ENCODE measurements at places on chromosomes 3 and 15. TPM values are rescaled to one million over a fixed set of nuclear protein-coding genes. Genes with fewer than 3 reads are reported as not detected.

GRCh38 chr3:188926111-188926510 lies 245.7 kb upstream of the TPRG1 start:
- no peak for DNase-seq

DNA sequence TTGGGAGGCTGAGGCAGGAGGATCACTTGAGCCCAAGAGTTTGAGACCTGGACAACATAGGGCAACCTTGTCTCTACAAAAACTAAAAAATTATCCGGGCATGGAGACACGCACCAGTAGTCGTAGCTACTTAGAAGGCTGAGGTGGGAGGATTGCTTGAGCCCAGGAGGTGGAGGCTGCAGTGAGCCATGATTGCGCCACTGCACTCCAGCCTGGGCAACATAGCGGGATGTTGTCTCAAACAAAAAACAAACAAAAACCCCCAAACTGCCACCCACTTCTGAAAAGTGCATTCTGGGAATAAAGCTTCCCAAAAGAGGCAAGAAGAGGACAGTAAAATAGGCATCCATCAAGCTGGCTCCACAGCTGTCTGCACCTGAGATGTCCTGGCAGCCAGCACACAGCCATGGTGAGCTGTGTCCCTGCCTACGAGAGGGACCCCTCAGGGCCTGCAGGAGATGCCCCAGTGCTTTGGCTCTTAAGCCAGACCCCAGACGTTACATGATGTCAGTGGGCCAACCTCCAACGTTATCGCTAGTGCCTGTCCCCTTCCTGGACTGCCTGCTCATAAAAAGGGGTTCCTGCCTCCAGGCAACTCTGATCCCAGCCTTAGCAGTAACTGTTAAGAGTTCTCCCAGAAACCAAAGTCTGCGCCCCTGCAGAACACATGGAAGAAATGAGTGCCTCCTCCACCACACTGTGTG lies 101.1 kb downstream of the LRIG1 start:
- no peak for DNase-seq

IL16 gene
- 1.4 TPM for total RNA-seq

DNA sequence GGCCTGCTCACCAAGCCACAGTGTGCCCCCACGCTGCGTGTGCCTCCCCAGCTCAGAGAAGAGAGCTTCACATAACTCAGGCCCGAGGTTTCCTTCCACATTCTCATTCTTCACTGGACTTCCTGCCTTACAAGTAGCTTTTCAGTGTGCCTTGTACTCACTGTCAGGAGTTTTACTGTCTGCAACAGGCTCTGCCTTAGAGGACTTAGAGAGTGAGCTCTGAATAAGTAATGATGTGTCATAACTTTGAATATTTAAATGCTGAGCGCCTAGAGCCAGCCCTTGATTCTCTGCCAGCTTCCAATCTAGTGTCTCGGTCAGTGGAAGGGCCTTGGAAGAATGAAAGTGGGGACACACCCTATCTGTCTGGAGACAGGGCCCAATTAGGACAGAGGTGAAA lies 41.8 kb downstream of the ITGB5 start:
- peak; percentile 96 for DNase-seq

GRCh38 chr3:50442945-50443579 lies 60.4 kb downstream of the CACNA2D2 start:
- DNase-seq = no peak

DNA sequence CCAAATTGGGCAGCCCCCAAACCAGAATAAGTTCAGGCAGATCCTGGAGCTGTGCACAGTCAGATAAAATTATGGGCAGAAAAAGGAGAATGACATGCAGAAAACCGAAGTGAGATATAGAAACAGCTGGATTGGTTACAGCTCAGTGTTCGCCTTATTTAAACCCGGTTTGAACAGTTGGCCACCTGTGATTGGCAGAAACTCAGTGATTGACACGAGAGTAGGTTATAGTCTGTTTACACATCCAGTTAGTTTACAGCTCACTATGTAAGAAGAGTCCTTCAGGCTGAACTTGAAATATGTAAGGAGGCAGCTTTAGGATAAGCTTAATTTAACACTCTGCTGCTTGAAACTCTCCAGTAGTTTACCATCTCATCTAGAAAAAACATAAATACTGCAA lies 271.6 kb upstream of the ARRDC4 start:
- no peak for DNase-seq

DNA sequence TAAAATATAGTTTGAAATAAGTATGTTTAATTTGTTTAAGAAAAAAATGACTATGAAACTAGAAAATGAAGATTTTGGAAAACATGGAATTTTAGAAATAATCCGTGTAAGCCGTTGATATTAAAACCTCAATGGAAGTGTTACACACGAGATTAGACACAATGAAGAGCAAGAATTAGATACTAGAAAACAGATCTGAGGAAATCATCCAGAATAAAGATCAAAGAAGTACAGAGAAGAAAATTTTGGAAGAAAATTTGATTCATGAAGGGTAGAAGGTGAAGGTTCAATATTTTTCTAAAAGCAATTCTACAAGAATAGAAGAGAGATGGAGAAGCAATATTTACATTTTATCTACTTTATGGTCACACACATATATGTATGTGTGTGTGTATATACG lies 52.5 kb upstream of the SATB1 start:
- DNase-seq = no peak

GRCh38 chr3:134769287-134769868 lies 25.7 kb upstream of the EPHB1 start:
- DNase-seq = no peak

- DNase-seq = no peak
These were observed 70.7 kb downstream of the SRGAP3 start for GRCh38 chr3:9178697-9179096.

PRR20G gene
- total RNA-seq = not detected

MTFMT gene
- total RNA-seq = 14.1 TPM

DNA sequence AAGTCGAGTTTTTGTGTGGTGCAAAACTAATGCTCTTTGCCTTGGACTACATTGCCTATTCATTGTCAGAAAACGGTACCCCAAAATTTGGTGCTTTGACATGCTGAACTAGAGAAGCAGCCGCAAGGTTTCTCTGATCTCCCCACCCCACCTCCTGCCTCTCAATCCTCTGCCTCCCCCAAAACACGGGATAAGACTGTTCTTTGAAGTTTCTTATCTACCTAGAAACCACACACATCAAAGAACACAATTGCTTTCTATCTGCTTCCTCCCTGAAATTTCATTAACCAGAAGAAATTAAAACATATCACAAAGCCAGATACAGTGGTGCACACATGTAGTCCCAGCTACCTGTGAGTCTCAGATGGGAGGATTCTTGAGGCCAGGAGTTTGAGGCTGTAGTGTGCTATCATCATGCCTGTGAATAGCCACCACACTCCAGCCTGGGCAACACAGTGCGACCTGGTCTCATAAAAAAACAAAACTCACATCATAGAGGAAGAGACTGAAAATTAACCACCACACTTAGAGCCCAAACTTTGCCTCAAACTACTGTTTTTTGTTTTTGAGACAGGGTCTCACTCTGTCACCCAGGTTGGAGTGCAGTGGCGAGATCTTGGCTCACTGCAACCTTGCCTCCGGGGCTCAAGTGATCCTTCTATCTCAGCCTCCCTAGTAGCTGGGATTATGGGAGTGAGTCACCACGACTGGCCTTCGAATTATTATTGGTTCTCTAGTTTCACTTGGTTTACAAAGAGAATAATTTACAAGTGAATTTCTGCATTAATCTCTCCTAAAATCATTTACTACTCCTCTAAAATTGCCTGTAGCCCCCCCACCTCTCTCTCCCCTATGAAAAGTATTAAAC lies 2.7 kb upstream of the PCNP start:
- DNase-seq = no peak

DNA sequence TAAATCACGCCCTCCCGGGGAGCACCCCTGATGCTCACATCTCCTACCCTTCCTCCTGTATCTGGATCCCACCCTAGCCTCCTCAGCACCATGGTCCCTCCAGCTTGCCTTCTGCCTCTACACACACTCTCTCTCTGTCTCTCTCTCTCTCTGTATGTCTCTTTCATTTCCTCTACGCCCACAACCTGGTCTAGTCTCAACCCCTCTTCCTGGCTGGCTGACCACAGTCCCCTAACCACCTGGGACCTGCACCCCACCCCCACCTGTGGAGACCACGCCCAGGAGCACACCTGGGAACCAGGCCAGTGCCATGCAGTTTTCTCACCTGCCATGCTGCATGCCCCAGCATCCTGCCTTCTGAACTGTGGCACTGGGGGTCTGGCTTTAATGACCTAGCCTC lies 4.0 kb upstream of the CFAP100 start:
- DNase-seq = no peak

DNA sequence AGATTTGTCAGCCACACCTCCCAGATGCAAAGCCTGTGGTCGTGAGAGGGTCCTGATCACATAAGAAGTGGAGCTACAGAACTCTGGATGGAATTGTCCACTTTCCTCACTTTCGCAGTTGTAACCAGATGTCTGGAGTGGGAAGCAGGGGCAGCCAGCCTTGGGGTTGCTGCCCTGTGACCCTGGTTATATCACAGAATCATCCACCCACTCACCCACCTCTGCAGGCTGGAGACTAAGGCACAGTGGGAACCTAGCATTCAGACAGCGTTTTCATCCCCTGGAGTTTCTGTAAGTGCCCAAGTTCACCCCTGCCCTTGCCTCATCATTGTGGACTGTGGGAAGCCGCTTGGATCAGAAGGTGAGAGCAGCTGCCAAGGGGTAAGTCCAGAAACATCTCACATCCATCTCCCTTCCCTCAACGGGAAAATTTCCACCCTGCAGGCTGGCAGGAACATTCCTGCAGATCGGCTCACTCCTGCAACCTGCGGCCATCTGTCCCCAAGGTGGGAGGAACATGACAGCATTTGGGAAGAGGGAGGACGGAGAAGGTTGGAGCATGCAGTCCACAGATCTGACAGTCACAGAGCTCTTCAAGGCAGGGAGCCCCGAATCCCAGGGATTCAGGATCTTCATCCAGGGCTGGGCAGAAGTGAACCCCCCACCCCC lies 2.9 kb upstream of the IQSEC1 start:
- no peak for DNase-seq

GRCh38 chr15:69685512-69686452 lies 233.2 kb downstream of the RPLP1 start:
- DNase-seq = no peak

DNA sequence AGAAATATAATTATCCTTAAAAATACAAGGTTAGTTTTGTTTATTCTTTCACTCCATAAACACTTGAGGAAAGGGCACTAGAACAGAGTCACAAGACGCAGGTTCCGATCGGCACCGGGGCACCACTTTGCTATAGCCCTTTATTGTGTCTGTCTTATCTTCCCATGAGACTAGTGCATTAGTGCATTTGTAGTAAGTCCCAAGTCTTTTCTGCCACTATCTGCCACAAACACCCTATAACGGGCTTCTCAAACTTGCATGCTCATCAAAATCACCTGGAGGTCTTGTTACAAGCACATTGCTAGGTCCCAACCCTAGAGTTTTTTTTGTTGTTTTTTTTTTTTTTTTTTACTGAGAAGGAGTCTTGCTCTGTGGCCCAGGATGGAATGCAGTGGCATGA lies 213.1 kb downstream of the FOXP1 start:
- no peak for DNase-seq

GRCh38 chr3:181105646-181106045 lies 116.1 kb upstream of the DNAJC19 start:
- DNase-seq = no peak

DNA sequence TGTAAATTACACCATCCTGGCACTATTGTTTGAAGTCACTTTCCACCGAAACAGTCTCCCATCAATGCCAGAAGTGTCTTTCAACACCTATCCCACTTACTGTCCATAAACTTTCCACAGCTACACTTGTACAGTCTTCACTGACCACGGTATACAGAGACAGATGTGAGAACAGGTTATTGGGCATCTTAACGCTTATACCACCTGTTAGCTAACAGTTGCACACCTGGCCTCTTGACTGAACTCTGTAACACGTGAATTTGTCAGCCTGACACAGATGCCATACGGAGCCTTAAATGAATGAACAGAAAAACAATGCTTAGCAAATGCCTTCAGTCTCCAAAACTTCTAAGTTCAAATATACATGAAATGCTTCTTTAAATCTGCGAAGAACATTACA lies 440.5 kb downstream of the SHQ1 start:
- DNase-seq = no peak

DNA sequence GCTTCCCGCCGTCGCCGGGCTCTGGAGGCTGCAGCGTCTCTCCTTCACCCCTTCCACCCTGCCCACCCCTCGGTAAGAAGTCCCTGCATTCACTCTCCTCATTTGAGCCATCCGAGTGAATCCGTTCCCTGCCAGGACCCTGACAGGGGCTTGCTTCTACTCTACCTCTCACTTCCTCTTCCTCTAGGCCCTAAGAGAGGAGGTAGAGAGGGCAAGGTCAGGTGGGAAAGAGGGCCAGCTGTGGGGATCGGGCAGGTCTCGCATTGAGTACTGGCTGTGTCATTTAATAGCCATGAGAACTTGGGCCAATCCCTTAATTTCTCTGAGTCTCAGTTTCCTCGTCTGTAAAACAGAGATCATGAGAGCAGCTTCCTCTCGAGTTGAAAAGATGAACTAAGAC lies 283.6 kb downstream of the UACA start:
- DNase-seq = no peak

DNA sequence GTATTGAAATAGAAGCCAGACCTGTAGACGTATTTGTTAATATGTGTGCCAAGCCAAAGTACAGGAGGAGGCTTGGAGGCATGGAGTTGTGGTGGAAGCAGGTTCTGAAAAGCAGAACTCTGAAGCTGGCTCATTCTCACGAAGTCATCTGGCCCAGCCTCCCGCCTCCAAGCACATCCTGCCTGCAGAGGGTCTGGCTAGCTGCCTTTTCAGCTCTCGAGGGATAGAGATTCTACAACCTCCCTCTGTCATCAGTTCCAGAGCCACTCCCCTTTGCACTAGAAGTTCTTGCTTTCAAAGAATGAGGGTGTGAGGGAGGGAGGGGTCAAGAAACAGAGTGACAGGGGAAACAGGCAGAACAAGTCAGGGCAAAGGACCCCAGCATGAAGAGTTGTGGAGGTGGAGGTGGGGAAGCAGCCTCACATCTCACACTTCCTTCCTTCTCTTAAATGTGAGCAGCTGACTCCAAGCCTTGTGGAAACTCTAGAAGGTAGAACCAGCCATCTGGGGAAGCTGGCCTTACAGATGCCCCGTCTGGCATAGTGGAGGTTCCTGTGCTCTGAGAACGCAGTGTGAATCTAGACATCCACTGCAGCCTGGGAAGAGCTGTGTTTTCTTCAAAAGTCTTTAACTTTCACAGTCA lies 95.3 kb downstream of the SLC49A4 start:
- peak; percentile 88 for DNase-seq

LIPC gene
- 1.7 TPM for total RNA-seq

GRCh38 chr3:4528819-4529600 lies 35.9 kb downstream of the ITPR1 start:
- no peak for DNase-seq

DNA sequence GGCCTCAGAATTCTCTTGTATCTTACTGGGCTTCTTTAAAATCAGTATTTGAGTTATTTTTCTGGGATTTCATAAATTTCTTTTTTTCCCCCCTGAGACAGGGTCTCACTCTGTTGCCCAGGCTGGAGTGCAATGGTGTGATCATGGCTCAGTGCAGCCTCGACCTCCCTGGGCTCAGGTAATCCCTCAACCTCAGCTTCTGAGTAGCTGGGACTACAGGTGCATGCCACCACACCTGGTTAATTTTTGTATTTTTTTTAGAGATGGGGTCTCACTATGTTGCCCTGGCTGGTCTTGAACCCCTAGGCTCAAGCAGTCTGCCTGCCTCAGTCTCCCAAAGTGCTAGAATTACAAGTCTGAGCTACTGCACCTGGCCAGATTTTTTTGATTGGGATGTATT lies 43.5 kb downstream of the NCK1 start:
- DNase-seq = no peak

- DNase-seq = peak; percentile 68
These were observed 3.6 kb downstream of the CTNNB1 start for GRCh38 chr3:41202834-41203345.

MRAS gene
- total RNA-seq = 31.2 TPM

CLDN16 gene
- 0.09 TPM for total RNA-seq
